ENCODE measurements at places on chromosomes 5 and 9.

DNA sequence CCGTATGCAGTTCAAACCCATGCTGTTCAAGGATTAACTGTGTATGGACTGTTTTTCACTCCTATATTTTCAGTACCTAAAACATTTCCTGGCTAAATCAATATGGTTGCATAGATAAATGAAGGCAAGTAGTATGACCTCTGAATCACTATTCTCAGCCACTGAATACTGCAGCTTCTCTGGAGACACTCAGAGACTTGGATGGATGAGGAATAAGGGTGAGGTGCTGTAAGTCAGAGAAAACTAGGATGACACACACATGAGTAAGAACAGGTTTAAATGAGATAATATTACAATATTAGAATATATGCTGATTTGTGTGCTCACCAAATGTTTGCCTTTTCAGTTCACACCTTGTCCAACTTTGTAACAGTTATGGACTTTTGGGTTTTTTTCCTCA, 26.0 kb upstream of the ANXA1 start:
- DNase-seq = no peak

- DNase-seq = no peak
Observed at GRCh38 chr9:116543731-116544400, 143.2 kb upstream of the TRIM32 start.

DNA sequence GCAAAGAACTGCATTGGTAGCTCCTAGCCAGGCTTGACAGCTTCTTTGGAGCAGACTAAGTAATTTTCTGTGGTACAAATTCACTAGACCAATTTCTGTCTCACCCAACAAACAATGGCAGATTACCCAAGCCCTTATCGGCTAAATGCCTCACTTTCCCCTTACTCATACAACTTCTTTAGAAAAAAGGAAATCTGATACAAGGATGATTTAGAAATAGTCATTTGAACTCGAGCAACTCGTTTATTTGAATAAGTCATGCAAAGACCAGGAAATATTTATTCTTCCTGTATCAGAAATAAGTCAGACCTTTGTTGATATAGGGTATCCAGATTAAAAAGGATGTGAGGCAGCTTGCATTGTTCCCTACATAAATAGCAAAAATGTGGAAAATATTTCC, 170.4 kb upstream of the CDH6 start:
- no peak for DNase-seq

DNA sequence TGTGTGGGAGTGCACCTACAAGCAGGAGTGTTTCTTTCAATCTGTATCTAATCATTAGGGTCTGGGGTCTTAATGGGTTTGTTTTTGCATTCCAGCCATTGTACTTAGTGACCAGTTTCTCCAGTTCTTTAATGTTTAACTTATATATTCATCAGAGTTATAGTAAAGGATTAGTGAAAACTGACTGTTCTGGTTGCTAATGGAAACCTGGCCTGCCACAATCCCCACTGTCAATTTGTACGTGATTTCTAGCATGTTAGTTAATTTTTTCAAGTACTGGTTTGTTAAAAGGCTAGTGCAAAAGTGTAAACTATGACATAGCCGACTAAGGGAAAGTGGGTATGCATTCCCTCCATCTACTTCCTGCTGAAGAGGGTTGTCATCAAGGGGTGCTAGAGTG, 276.1 kb downstream of the HTR1A start:
- no peak for DNase-seq

- DNase-seq = no peak
Observed at GRCh38 chr5:88142636-88142885, 126.1 kb downstream of the TMEM161B start.

DNA sequence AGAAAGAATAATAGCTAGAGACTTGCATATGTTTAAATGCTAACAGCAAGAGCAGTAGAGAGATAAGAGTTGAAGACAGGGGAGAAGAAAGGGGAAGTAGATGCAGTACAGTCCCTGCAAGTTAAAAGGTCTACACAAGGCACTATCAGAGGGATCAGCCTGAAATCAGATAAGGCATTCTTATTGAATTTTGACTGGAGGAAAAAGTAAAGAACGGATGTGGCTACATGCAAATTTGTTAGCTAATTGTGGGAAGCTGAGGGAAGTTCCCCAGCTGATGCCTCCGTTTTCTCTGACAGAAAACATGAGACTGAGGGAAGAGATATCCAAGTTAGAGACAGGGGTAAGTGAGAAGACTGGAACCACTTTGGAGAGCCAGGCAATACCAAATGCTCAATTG, 12.9 kb upstream of the RHOBTB3 start:
- no peak for DNase-seq

- no peak for DNase-seq
Observed at GRCh38 chr9:27089706-27090105, 19.3 kb upstream of the TEK start.

GRCh38 chr5:142420561-142421227, 95.9 kb upstream of the SPRY4 start:
- no peak for DNase-seq

DNA sequence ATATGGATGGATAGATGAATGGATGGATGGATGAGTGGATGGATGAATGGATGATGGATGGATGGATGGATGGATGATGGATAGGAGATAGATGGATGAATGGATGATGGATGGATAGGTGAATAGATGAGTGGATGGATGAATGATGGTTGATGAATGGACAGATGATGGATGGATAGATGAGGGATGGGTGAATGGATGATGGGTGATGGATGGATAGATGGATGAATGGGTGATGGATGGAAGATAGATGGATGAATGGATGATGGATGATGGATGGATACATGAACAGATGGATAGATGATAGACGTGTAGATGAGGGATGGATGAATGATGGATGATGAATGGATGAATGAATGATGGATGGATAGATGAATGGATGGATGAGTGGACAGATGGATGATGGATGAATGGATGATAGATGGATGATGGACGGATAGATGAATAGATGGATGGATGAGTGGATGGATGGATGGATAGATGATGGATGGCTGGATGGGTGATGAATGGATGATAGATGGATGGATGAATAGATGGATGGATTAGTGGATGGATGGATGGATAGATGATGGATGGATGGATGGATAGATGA, 53.8 kb downstream of the OLFM1 start:
- DNase-seq = no peak

- DNase-seq = no peak
Observed at GRCh38 chr9:134561427-134562145, 80.0 kb upstream of the COL5A1 start.

- no peak for DNase-seq
Observed at GRCh38 chr5:158638396-158638795, 461.3 kb downstream of the EBF1 start.

DNA sequence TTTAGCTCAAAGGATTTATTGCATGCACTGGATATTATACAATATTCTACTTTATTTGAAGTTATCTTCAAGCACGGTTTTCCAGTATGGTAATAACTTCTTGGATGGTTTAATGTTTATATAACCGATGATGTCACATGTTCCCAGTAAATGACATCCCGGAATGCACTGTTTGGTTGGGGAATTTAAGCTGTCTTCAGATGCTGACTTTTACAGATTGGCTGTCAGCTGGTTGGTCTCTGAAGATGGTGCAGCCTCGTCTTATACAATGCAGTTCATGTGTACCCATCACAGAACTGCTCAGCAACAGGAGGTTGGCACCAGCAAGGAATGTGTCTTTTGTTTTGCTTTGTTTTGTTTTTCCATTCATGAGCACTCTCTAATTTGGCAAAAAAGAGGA, 143.8 kb downstream of the PRKACG start:
- no peak for DNase-seq

GRCh38 chr5:69046375-69046957, 47.3 kb upstream of the SLC30A5 start:
- no peak for DNase-seq

DNA sequence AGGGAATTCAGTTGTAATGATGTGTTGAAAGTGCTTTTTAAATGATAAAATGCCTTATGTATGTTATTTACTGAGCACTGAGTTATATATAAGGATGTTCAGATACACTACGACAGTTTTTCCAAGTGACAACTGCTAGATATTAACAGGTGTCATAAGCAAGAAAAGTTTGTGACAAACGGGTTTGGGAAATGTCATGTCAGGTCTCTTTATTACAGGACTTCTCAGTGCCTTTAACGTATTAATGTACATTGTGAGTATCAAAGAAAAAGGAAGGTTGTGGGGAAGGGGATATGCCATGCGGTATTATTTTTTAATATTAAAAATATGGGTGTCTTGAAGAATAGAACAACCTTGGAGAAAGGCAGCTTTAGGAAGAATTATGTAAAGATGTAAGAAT, 56.4 kb downstream of the RAI14 start:
- no peak for DNase-seq

- no peak for DNase-seq
Observed at GRCh38 chr5:39520232-39520572, 95.4 kb upstream of the DAB2 start.

- DNase-seq = no peak
Observed at GRCh38 chr9:81649475-81650240, 39.7 kb downstream of the TLE1 start.

- DNase-seq = no peak
Observed at GRCh38 chr5:110790673-110791072, 51.9 kb downstream of the SLC25A46 start.
